ENCODE measurements at places on chromosomes 6 and 20. TPM values are rescaled to one million over a fixed set of nuclear protein-coding genes. Genes with fewer than 3 reads are reported as not detected.

- no peak overlapping the region for H3K27ac ChIP-seq
- peak overlapping the region; percentile 91 for H3K4me3 ChIP-seq
- H3K4me1 ChIP-seq, result peaks cover 24% of the 10 kb centered on the region
- no peak for DNase-seq
Measured at GRCh38 chr6:130367767-130368166, 1.9 kb downstream of the TMEM200A start.

DNA sequence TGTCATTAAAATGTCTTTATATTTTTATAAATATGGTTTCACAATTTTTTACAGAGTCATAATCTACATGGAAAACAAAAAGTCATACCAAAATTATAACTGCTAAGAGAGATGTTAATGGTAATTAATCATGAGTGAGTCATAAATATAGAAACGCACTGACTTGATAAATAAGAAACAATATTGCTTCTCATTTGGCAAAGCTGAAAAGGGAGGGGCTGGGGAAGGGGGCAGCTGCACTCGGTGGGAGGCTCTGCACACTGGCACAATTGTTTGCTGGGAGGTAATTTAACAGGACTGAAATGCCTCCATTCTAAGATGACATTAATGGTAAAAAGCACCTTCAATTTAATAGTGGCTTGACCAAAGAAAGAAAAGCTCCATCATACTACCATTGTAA is 133.3 kb upstream of the AGPAT4 start:
- H3K36me3 ChIP-seq, result no peaks in the 10 kb centered on the region
- H3K4me3 ChIP-seq, result no peak overlapping the region
- peak overlapping the region; percentile 71 for H3K27ac ChIP-seq

- H3K4me1 ChIP-seq, result no peaks in the 10 kb centered on the region
- no peak overlapping the region for H3K4me3 ChIP-seq
- no peak overlapping the region for H3K27ac ChIP-seq
- no peaks in the 10 kb centered on the region for H3K36me3 ChIP-seq
Measured at GRCh38 chr20:61951695-61952533, 113.8 kb downstream of the TAF4 start.

DNA sequence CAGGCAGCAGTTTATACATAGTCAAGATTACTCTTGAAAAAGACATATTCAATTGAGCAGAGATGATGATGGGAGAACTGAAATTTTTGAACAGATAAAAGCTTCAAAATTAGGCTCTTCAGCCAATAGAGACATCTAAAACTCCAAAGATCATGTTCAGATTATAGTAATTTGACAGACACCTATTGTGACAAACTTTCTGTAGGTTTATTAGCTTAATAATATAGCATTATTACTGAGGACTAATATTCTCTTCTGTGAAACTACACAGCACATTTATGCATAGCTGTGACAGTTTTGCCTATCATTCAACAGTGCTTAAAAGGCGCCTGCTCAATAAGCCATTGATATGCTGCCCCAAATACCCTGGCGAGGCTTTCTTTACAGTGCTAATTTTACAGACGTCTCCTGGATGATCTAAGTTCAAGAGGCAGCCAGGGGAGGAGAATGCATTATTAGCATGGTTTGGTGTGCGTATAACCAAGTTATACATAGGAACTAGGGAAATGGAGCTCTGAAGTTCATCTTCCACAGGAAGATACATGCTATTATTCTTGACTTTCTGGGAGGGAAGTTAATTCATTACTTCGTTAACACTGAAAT is 21.5 kb downstream of the PLAGL1 start:
- no peak overlapping the region for H3K4me3 ChIP-seq
- no peaks in the 10 kb centered on the region for H3K27me3 ChIP-seq
- DNase-seq, result no peak
- no peaks in the 10 kb centered on the region for H3K36me3 ChIP-seq
- no peaks in the 10 kb centered on the region for H3K4me1 ChIP-seq

The UTRN gene
- total RNA-seq, result 103 TPM

The CCN5 gene
- 24.5 TPM for total RNA-seq

Measured in GM23248 (cell line).